ENCODE measurements at places on chromosomes 11 and 22.
A peak's percentile ranks its signal among the peaks of the same experiment; 100 is the strongest.

DNA sequence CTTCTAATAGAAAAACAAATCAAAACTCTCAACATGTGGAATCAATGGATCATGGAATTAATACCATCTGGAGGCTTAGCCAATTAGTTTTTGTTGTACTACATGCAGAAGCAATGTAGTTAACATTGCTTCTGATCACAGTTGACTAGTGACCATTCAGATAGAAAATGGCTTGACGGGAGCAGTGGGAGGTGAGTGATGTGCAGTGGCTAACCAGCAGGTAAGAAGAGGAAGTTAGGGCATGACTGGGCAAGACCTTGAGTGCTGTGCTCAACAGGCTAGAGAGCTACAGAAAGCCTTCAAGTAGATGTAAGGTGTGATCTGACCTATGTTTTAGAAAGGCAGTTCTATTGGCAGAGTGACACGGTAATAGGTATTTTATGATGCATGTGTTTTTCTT lies 60.7 kb upstream of the ALKBH3 start:
- DNase-seq: no peak

DNA sequence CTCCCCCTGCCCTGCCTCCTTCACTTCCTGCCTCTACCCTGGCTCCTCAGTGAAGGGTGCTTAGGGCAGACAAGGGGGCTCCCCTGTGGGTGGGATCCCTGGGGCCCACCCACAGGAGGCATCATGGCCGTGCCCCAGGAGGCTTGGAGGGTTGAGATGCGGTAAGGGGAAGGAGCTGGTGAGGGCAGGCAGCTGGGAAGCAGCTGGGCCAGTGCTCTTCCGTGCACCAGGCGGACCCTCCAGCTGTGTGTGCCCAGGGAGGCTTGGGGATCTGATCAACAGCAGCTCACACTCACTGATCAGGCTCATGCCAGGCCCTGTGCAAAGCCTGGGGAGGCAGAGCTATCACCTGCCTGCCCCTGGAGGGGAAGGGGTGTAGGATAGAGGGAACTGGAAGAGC lies 59.3 kb upstream of the TTLL12 start:
- DNase-seq: no peak

DNA sequence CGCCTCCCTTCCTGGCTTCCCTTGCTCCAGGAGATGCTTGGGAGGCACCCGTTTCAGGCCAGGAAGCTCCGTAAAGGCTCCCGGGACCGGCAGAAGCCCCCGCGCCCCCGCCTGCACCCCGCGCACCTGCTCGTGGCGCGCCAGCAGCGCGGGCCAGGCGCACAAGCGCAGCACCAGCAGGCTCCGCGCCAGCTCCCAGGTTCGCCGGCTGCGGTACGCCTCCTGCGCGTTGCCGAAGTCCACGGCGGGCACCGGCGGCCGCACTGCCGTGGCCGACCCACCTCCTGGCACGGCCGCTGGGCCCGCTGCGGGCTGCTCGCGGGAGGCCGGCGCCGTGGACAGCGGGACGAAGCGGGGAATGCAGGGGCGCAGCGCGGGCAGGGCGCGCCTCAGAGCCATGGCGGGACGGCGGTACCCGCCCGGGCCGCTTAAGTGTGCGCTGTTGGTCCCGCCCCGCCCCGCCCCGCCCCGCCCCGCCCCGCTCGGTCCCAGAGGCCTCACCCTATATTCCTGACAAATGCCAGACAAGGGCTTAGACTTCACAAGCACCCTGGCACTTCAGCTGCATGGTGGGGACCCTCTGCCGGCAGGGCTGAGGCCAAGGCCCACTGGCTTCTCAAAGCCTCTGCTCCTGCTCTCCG lies at the start of gene PRODH:
Gene PRODH, minus strand, starts transcription at position 405 of the 641 bp plus-strand sequence. Its CDS starts 6 bp downstream, at position 399.
- DNase-seq: no peak

DNA sequence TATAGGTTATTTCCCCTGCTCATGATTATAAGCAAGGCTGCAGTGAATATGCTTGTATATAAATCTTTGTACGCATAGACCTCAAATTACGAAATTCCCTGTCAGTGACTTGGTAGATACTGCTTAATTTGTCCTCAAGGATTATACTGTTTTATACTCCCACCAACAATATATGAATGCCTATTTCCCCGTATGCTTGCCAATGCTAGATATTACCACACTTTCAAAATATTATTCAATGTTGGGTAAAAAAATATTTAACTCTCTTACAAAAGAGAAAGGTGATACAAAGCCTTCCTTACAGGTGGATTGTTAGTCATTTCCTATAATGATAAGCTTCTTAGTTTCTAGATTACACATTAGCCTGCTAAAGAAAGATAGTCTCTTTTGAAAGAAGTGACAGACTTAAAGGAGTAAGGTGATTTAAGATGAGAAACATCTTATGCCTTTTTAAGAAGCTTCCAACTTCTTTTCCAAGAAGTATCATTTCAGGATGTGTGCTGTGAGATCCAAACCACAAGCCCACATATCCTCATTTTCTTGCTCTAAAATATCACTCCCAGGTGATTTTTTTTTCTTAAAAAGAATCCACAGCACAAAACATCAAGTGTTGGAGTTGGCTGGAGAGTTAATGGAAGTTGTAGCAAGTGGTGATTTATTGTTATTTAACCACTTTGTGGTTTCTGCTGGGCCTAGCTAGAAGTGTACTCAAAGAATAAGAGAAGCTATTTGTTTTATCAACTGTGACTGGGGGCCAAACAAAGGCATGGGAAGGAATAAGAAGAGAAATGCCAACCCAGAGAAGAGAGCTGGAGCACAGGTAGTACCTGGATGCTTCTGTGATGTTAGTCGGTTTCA lies 59.2 kb downstream of the BARX2 start:
- DNase-seq: no peak

- no peak for DNase-seq
Measured at GRCh38 chr22:40410731-40411505, 40.5 kb downstream of the SGSM3 start.

- no peak for DNase-seq
Measured at GRCh38 chr11:49213026-49213560, 4.7 kb upstream of the FOLH1 start.

GRCh38 chr11:49208006-49208721 lies at the start of gene FOLH1:
Gene FOLH1, minus strand, starts transcription at chr11:49208602. Its CDS starts 193 bp downstream, at chr11:49208409.
- DNase-seq: no peak

- no peak for DNase-seq
Measured at GRCh38 chr11:33471541-33471940, 214.4 kb downstream of the HIPK3 start.

DNA sequence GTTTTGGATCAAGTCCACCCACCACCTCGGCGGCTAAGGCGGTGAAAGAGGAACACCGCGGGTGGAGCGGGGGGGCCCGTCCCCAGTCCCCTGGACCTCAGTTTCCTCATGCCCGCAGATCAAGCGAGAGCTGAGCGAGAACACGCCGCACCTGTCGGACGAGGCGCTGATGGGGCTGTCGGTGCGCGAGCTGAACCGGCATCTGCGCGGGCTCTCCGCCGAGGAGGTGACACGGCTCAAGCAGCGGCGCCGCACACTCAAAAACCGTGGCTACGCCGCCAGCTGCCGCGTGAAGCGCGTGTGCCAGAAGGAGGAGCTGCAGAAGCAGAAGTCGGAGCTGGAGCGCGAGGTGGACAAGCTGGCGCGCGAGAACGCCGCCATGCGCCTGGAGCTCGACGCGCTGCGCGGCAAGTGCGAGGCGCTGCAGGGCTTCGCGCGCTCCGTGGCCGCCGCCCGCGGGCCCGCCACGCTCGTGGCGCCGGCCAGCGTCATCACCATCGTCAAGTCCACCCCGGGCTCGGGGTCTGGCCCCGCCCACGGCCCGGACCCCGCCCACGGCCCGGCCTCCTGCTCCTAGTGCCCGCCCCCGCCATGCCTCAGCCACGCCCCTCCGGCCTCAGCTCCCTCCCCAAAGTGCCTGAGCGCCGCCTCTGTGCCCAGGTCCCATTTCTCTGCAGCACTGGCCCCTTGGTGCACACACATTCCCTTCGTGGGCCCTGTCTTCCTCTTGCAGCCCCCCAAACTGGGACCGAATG lies 12.7 kb downstream of the MAFF start:
- DNase-seq: no peak

DNA sequence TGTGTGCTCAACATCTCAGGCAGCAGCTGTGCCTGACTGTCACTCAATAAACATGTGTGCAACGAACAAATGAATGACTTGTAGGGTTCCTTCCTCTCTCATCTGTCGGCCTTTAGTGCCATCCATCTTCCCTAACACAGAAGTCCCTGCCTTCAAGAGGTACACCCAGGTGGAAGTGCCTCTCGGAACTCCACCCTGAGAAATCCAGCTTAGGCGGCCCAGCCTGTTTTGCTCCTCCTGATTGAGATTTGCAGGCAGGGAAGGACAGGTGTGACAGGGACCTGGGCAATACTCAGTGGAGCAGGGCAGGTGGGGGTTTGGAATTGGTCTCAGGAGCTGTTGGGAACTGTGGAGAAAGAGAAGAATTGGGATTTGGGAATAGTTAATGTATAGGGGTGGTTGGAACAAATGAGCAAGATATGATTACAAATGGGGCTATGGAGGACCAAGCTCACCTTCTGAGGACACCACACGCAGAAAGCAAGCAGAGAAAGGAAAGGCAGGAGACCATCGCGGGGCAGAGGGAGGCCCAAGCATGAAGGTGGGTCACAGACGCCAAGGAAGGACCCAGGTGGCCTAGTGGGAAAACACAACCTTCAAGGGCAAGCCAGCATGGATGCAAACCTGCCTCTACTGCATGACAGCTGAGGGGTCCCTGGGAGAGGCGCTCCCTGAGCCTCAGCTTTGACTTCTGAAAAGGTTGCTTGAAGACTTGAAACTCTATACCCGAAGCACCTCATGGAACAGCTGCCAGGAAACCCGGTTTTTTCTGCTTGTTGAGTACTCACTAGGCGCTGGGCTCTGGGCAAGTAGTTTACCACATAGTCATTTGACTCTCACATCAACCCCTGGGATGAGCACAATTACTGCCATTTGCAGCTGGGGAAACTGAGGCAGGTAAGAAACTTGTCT lies 40.9 kb upstream of the ANO1 start:
- no peak for DNase-seq

DNA sequence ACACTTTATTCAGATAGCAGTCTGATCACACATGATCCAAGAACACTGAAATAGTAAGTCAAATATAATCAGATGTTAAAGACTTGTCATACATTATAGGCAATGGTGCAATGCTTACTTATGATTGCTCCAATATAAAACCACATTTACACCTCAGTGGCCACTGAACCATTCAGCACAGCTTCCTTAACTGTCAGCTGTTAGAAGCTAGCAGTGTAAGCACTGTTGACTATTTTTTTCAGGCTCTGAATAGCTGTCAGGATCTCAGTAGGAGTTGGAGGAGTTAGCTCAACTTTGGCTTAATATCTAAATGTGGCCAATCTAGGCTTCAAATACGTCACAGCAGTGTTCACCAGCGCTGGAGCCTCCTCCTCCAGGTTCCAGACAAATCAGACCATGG lies 36.6 kb downstream of the METTL15 start:
- DNase-seq: no peak

- DNase-seq: no peak
Measured at GRCh38 chr11:33689501-33689900, 11.1 kb downstream of the C11orf91 start.

DNA sequence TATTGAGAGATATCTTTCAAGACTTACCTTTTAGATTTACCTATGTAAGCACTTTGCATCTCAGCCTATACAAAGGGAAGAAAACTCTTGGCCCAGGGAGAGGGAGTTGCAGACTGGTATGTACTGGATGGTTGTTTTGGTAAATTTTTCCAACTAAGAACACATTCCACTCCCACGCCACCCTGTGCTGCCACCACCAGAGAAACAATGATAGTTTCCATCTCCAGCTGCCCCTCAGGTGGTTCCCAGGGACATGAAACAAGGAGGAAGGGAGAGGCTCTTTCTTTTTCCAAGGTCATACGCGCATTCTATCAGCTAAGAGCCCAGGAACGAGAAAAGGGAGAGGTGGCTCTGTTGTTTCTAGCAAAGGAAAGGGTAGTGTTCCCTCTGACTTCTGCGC lies 34.4 kb downstream of the CCDC34 start:
- DNase-seq: no peak

- no peak for DNase-seq
Measured at GRCh38 chr11:95688015-95688414, 101.6 kb downstream of the FAM76B start.

- DNase-seq: no peak
Measured at GRCh38 chr22:33869946-33870345, 50.3 kb downstream of the LARGE1 start.

GRCh38 chr11:122853261-122853660 lies 15.0 kb downstream of the CRTAM start:
- no peak for DNase-seq

GRCh38 chr11:71986131-71986530 lies 12.6 kb upstream of the IL18BP start:
- no peak for DNase-seq

- no peak for DNase-seq
Measured at GRCh38 chr11:107699371-107700285, 12.2 kb downstream of the SLN start.

DNA sequence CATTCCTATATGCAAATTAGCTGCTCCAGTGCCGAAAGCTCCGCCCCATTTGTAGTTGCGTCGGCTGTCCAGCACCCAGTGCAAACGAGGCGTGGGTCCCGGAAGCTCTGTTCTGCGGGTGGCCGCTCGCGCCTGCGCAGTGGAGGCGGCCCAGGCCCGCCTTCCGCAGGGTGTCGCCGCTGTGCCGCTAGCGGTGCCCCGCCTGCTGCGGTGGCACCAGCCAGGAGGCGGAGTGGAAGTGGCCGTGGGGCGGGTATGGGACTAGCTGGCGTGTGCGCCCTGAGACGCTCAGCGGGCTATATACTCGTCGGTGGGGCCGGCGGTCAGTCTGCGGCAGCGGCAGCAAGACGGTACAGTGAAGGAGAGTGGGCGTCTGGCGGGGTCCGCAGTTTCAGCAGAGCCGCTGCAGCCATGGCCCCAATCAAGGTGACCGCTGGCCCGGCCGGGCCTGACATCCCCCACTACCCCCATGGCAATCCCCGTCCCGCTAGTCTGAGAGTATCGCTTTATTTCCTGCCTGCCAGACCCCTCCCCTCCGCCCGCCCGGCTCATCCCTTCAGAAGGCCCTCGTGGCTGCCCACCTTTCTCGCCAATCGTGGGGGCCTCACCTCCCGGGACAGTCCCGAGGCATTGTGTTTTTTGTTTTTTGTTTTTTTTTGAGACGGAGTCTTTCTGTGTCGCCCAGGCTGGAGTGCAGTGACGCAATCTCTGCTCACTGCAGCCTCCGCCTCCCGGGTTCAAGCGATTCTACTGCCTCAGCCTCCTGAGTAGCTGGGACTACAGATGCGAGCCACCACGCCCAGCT lies at the start of gene PRDX5:
Gene PRDX5, plus strand, starts transcription at position 161 of the 805 bp plus-strand sequence. Its CDS starts 95 bp downstream, at position 256.
- DNase-seq: peak; percentile 83

DNA sequence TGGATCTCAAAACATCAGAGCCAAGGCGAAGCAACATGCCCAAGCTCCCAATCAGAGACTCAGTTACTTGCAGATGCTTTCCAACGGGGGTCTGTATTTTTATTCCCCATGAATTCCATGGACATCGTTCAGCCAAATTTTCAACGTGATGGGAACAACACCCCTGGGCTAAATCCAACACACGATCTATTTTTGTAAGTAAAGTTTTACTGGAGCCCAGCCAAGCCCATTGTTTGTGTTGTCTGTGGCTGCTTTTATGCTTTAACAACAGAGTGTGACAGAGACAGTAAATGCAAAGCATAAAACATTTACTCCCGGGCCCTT lies 33.7 kb downstream of the SLC5A1 start:
- DNase-seq: no peak
